ENCODE measurements at places on chromosomes 2 and 18. TPM values are rescaled to one million over a fixed set of nuclear protein-coding genes. Genes with fewer than 3 reads are reported as not detected.

GRCh38 chr18:34643989-34644388 lies 66.1 kb upstream of the DTNA start:
- no peak for DNase-seq

DNA sequence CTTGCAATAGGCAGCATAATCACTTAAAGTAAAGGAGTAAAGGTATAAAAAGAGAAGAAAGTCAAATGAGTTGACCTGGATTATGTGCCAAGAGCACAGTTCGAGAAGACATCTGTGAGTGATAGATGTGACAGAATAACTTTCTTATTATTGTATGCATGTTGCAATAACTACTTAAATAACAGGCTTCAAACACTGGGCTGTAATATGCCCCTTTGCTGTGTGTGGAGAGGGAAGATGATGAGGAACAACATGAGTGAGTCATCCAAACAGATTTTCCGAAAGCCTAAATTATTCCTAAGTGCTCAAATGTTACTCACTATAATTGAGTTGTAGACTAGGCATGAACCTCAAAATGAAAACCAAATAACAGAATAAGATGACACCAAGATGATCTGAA lies 328.1 kb downstream of the EXOC6B start:
- no peak for DNase-seq

DNA sequence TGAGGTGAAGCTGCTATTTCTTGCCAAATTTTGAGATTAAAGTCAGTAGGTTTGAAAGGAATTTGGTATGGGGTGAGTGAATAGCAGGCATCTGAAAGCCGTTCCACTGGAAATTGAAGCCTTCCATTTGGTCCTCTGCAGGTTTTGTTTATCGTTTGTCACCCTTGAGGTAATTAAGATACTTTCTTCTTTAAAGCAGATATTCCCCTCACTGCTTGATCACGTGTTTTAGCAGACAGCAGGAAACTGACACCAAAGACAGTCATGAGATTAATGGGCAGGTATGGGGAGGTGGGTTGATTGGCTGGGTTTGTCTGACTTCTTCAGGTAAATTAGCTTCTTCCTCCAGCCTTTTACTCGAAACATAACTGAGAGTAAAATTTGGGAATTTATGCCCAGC lies 10.7 kb downstream of the LPIN1 start:
- no peak for DNase-seq

- no peak for DNase-seq
Observed at GRCh38 chr2:216546241-216546640, 47.6 kb downstream of the RPL37A start.

GRCh38 chr2:221455214-221455613 lies 116.9 kb downstream of the EPHA4 start:
- DNase-seq, result no peak

The PLCD4 gene
- total RNA-seq, result not detected

DNA sequence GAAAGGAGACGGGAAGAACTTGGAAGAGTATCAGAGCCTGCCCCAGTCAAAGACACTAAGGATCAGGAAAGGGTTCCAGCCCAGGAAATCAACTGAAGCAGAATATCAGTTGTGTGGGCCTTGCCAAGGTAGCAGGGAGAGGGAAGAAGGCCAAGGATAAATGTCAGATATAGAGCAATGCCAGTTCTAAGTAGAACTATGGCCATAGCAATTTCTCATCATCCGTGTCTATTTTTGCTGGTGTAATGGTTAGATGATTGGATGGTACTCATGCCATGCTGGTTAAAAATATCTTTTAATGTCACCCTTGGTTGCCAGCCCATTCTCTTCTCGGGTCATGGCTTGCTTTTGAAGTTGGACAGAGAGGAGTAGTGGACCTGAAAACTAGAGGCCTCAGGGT lies 41.9 kb downstream of the MAIP1 start:
- no peak for DNase-seq

The PKP4 gene
- 80.9 TPM for total RNA-seq

- no peak for DNase-seq
Observed at GRCh38 chr2:65390134-65390533, 42.3 kb downstream of the SPRED2 start.

The RTTN gene
- total RNA-seq, result 18.7 TPM

DNA sequence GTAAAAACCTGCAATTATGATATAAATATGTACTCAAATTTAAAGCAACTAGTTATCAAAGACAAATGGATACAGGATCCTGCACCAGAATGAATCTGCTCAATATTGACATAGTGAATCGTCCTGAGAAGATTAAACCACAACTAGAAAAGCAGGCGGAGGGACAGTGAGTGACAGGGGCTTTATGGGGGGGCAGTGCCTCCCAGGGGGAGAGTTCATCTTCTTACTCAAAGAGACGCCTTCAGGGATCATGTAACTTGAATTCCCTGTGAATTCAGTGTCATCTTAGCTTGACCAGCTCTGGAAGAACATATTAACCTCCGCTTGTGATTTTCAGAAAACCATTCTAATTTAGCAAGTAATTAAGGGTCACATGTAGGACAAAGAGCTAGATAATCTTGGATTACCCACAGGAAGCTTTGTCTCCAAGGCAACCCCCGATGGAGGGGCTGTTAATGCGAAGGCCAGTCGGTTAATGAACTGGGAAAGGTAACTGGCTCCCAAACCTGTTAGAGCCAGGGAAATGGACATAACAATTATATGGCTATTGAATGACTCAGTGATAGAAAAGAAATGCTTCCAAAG lies 17.4 kb upstream of the LMAN1 start:
- no peak for DNase-seq

The SIX2 gene
- not detected for total RNA-seq

The MIB1 gene
- total RNA-seq, result 60.6 TPM

DNA sequence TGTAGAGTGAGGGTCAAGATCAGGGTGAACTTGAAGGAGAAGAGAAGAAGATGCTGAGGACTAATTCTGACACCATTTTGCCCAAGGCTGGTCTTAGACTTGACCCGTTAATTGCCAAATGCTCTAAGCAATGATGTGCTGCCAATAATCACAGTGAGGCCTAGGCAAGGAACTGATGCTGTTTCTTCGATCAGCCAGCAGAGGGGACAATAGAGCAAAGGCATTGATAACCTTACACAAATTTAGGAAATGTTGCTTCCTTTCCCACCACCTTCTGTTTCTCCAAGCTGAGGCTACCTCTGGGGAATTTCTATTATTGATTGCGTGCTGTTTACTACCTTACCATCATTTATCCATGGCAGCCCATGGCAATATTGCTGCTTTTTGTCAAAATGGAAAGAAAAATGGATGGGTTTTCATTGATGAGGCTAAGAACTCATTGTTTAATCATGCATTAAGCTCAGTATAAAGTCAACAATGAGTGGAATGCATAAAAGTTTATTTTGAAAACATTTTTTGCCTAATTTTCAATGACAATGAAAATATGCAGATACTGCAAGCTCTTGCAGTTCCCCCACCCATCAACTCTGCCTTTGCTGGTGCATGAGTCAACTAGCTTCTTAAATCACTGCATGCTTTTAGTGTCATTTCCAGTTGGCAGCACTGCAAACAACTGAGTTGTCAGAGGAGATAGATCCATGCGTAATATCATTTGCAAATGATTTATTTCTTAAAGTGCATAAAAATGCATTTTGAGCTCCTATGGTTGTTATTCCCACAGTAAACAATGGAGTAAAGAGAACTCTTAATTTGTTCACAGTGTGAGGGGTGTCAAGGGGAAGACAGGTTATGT lies 116.4 kb upstream of the NYAP2 start:
- DNase-seq, result peak; percentile 16

- DNase-seq, result no peak
Observed at GRCh38 chr2:231018184-231018583, 19.1 kb upstream of the C2orf72 start.

- no peak for DNase-seq
Observed at GRCh38 chr18:59068276-59069071, 71.2 kb upstream of the SEC11C start.

- DNase-seq, result no peak
Observed at GRCh38 chr2:80530442-80531064, 226.0 kb upstream of the LRRTM1 start.

The C2orf66 gene
- total RNA-seq, result not detected

The CCL20 gene
- 223 TPM for total RNA-seq

The FOXD4L1 gene
- 0.14 TPM for total RNA-seq

DNA sequence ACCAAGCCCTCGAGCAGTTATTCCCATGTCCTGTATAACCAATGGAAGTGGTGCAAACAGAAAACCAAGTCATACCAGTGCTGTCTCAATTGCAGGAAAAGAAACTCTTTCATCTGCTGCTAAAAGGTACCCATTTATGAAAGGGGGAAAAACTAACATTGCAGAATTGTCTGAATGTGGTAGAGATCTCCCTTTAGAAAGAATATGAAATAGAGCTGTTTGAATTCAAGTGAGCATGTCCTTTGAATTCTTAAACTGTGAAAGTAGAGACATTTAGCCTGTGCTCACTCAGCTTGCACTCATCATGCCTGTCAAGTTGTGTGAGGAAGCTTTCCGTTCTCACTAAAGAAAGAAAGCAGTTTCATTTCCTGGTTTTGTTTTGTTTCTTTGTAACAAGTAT lies 87.4 kb downstream of the EML4 start:
- no peak for DNase-seq

The C2orf72 gene
- 147 TPM for total RNA-seq

The WDR35 gene
- total RNA-seq, result 26.6 TPM

- no peak for DNase-seq
Observed at GRCh38 chr2:1674276-1674675, 70.0 kb downstream of the PXDN start.

The SANBR gene
- total RNA-seq, result 20.9 TPM

The IL36RN gene
- not detected for total RNA-seq

DNA sequence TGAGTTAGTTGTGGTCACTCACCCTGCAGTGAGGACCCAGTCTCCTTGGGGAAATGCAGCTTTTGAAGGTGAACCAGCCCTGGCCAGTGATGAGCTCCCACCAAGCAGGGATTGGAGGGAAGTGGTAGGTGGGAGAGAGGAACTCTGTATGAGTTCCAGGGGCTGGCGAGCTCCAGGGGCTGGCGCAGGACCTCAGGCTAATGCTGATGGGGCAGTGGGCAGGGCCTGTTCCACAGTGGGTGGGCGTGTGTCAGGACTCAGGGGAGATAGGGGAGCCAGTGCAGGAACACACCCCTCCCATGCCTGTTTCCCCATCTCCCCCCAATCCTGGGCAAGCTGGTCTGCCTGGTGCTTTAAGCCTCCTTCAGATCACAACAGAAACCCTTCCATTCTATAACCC lies 208.4 kb downstream of the DYSF start:
- no peak for DNase-seq

DNA sequence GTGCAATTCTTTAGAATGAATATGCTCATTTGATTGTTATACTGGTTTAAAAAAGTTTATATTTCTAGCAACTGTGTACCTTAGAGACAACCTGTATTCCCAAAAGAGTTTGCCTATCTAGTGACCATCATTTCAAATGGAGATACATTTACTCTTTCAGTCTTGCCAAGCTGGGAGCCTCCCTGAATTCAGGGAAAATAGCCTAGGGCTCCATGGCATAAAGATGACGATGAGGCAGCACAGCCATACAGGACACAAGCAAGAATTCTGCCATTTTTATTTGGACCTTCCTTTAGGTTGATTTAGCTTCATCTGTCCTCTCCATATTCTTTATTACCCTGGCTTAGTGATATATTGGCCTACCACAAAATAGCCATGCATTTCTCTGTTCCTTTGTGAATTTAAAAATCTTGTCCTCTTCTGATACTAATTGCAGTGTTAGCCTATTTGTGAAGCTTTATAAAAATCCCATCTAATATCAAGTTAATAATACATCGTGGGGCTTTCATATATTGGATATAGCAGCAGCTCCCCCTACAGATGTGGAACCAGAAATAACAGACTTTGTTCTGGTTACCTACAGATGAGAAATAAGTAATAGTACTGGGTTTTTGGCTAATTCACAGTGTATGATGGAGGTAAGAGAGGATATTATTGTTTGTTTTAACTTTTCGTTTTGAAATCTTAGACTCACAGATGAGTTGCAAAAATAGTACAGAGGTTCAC lies 1661.9 kb upstream of the PIK3C3 start:
- no peak for DNase-seq

DNA sequence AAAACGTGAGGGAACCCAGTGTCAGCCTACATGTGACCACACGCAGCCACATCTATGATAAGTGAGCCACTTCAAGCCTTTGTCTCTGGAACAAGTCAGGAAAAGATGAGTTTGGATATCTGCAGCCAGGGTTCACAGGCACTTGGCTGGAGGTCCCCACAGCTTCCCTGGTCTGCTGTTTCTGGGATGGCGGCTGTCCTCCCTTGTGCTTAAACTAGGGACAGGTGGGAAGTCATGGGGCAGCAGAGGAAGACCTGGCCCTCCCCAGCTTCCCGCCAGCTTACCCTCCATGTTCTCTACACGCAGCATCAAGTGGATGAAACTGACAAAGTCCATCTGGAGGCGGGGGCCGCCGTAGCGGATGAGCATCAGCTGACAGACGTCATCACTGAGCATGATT lies 38.5 kb upstream of the GALNT14 start:
- DNase-seq, result no peak

The SLC4A5 gene
- total RNA-seq, result not detected

DNA sequence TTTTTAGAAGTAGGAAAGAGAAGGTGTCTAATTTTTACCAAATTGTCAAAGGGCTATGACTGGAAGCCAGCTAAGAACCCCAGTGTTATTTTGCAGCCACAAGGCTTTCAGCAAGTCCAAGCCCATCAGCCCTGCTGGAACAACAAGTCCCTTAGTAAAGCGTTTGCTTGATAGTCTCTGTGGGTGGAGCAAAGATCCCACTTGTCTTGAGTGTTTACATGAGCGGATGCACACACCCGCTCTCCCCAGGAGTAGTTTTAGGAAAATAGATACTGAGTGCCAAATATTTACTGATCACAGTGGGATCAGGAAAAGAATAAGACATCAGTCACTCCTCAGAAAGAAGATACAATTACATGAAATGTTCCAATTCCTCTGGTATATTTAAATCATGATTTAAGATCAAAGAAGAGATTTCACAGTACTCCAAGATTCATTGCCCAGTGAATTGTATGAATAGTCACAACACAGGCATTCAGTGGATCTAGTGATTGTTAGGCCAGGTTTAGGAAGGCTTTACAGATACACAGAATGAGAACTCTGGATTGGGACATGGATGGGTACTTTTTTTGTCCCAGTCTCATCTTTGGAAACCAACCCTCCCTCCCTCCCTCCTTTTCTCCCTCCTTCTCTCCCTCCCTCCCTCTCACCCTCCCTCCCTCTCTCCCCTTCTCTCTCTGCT lies 514.9 kb downstream of the PTPRM start:
- DNase-seq, result no peak

GRCh38 chr18:73535990-73536389 lies 611.6 kb downstream of the FBXO15 start:
- DNase-seq, result no peak

- DNase-seq, result no peak
Observed at GRCh38 chr2:204156456-204156855, 219.9 kb downstream of the ICOS start.

DNA sequence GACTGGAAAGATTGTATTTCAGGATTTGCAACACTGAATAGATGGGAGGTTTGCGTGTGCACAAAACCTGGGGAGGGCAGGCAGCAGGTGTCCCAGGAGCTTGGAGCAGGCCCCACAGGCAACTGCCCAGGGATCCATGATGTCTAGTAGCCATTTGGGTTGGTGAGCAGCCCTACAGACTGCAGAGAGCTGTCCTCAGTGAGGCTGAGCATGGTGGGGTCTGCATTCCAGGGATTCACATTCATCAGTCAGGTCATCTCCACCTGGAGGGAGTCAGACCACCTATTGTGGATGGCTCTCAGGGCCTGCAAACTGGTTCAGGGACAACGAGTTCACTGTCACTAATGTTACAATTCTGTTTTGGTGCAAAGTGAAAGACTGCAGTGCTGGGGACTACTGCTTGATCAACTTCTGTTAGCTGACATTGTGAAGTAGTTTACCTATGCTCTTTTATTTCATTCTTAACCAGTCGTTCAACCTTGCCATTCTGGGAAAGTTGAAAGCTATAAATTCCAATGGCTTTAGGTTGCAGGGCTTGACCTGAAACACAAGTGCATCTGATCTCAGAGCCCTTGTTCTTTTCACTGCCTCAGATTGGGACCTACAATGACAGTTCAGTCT lies 222.6 kb downstream of the ZNF407 start:
- no peak for DNase-seq

Data from HepG2 (cell line).